Endothelial cell of umbilical vein (primary cell): ENCODE measurements at places on chromosomes 1 and 21.

DNA sequence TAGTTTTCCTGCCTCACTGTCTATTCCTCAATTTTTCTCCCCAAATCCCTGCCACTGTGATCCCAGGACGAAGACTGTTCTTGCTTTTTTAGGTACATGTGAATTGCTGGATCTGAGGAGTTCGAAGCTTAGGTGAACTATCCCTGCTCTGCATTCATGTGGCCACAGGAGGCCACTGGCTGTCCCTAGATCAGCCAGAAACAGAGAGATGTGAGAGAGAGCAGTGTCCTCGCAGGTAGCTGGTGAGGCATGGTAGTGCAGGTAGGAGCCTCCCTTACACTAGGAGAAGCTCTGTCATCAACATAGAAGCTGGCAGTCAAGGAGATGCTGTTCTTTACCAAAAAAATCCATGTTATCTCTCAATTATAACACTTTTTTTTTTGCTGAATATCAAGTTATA lies 71.5 kb downstream of the USP24 start:
- DNase-seq: no peak

DNA sequence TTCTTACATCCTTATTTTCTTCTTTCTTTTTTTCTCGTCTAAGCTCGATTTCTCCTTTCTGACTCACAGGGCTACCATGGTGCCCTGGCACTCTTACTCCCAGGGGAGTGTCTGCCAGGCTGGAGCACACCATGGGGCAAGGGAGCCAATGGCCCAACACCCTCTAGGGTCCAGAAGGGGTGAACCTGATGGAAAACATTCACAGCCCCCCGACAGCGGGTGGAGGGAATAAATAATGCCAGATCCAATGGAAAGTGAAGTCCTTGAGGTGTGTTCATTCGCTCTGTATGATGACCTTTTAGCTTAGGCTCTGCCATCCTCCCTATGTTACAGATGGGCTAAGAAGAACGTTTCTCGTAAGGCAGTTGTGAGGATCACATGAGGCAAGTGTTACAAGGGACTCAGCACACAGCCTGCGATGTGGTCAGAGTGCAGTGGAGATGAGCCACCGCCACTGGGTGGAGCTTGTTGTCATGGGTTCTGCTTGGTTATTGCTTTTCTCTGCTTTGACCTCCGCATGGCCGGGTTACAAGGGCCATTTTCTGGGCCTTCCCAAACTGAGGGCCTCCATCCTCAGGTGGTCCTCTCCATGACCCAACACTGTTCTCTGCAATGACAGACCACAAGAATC lies 3.5 kb upstream of the FCMR start:
- no peak for DNase-seq

DNA sequence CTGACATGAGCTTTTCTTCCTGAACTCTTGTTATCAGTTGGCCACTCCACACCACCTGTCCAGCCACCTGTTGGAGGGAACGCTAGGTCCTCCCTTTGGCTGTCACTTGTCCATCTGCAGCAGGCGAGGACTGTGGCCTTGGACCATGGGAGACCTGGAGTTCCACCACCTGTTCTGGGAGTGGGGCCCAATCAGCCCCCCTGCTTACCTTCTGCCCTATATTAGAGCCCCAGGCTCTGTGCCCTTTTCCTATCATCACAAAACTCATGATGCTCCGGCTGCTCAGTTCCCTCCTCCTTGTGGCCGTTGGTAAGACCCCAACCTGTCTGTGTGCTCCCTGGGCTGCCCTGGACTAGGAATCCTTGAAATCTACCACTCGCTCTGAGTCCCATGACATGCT lies at the start of gene CELA3A:
Gene CELA3A, plus strand, starts transcription at position 249 of the 400 bp plus-strand sequence. Its CDS starts 18 bp downstream, at position 267.
- no peak for DNase-seq

- DNase-seq: no peak
These were observed 20.8 kb downstream of the LRP8 start for GRCh38 chr1:53307037-53307436.

GRCh38 chr1:61316493-61316892 lies 234.1 kb downstream of the NFIA start:
- DNase-seq: no peak

GRCh38 chr1:119222271-119222670 lies 81.8 kb upstream of the WARS2 start:
- no peak for DNase-seq

- peak; percentile 67 for DNase-seq
These were observed 83.5 kb downstream of the INTS7 start for GRCh38 chr1:211951856-211952255.

- DNase-seq: no peak
These were observed 23.2 kb downstream of the ILDR2 start for GRCh38 chr1:166952002-166952746.

DNA sequence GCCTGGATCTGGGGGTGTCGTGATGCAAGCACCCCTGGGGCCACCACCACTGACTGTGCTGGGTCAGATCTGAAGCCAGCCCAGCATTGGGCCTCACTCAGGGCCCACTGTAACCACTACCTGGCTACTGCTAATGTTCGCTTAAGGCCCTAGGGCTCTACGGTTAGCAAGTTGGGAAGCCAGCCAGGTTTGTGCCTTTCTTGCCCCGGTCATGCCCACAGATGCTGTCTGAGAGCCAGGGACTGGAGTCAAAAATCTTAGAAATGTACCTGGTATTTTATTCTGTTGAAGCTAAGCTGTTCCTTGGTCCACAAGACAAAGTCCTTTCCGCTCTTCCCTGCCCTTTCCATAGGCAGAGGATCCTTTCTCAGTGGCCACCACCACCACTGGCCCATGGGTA lies 15.2 kb upstream of the FCRL3 start:
- no peak for DNase-seq

DNA sequence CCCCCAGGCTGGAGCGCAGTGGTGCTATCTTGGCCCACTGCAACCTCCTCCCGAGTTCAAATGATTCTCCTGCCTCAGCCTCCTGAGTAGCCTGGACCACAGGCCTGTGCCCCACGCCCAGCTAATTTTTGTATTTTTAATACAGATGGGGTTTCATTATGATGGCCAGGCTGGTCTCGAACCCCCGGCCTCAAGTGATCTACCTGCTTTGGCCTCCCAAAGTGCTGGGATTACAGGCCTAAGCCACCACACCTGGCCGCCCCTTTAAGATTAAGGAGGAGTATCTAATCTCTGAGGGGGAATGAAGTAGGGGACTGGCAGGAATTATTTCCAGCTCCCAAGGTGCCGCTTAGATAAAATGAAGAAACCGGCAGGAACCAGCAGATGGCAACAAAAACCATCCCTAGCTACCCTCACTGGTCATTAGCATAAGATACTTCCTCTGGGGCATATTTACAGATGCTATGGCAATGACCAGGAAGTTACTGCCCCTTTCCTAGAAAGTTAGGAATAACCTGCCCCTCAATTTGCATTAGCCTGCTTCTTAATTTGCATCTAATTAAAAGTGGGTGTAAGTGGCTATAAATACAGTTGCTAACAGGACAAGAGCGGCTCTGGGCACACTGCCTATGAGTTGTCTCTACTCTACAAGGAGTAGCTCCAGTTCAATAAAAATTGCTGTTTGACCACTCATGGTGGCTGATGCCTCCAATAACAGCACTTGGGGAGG lies 7.1 kb upstream of the NSUN4 start:
- DNase-seq: peak; percentile 21

- DNase-seq: peak; percentile 89
These were observed at the start of gene NUAK2 for GRCh38 chr1:205321162-205321958. TSS of gene NUAK2 (minus strand) at chr1:205321745. CDS start at chr1:205321628, 117 bp downstream.

DNA sequence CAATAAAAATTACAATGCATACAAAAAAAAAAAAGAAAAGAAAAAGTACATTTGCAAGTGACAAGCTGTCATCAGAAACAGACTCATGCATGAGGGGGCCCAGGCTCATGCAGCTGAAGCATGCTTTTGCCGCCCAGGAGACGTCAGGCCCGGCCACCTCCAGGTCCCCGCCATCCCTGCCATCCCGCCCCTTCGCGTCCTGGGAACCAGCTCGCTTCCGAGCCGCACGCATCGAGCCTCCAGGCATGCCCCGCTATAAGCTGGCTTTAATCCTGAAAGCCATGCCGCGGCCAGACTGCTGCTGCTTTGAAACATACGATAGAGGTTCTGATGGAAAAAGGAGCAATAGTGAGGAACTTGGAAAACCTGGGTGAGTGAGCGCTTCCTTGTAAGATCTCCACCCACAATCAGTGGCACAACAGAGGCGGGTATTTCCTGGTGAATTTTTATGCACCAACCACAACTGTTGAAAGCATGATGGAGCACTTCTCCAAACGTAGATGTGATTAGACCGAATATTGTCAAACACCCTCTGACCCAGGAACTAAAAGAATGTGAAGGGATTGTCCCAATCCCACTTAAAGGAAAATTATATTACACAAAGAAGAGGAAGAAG lies 113.7 kb downstream of the FAF1 start:
- no peak for DNase-seq

- no peak for DNase-seq
These were observed 519.2 kb upstream of the B3GALT2 start for GRCh38 chr1:193705554-193705981.

DNA sequence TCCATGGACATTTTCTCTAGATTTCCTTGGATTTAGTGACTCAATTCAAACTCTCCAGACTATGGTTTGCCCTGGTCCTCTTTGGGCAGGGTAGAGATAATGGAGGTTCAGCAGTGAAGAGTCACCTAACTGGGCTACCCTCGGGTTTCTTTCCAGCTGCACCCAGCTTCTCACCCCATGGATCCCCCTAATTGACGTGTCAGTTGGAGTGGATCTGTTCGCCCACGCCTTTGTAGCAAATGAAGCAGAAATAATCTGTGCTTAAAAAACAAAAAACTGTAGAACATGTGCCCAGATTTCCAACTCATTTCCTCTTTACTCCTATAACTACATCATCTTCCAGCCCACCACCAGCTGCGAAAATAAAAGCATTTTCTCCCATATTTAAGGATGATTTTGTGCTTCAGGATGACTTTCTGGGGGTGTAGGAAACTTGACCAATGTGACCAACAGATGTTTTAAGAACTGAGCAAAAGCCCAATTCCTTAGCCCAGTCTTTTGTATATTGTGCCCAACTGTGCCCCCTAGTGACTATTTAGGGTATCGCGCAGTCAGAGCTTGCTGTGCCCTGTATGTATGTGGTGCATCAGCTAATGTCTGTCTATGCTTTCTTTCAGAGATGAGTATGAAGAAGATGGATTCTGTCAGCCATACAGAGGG lies 66.5 kb upstream of the UBE2U start:
- DNase-seq: peak; percentile 82

DNA sequence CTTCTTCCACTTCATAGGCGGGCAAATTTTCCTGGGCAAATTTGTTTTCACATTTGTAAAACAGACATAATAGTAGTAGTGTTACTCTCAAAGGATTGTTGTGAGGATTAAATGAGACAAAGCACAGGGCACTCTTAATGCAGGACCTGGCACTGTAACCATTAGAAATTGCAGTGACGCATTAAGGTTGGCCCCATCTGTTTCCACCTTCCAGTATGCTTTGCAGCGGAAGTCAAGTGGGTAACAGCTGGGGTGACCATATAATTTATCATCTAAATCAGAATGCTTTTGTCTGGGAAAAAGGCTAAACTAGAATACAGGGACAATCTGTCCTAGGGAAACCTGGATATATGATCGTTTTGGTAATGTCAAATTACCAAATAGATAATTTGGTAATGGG lies 132.5 kb upstream of the CACHD1 start:
- no peak for DNase-seq

DNA sequence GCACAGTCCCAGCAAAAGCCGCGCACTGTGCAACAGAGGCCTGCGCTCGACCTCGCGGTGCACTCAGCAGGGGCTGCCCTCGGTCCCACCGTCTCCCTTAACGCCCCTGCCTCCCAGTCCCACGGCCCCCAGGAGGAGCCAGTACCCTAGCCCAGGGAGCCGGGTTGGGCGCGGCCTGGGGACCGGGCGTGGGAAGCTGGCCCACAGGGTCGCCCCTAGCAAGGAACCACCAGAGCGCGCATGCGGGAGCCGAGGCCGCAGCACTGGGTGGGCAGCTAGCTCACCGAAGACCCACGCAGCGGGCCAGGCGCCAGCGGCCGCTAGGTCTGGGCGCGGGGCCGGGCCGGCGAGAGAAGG lies 21.6 kb upstream of the ZNF678 start:
- no peak for DNase-seq

- DNase-seq: no peak
These were observed 210.3 kb upstream of the CACYBP start for GRCh38 chr1:174789399-174789798.

- DNase-seq: peak; percentile 11
These were observed 79.2 kb downstream of the RNF220 start for GRCh38 chr1:44484155-44484688.

- DNase-seq: no peak
These were observed 241.2 kb downstream of the RGS7 start for GRCh38 chr1:241115784-241116183.

DNA sequence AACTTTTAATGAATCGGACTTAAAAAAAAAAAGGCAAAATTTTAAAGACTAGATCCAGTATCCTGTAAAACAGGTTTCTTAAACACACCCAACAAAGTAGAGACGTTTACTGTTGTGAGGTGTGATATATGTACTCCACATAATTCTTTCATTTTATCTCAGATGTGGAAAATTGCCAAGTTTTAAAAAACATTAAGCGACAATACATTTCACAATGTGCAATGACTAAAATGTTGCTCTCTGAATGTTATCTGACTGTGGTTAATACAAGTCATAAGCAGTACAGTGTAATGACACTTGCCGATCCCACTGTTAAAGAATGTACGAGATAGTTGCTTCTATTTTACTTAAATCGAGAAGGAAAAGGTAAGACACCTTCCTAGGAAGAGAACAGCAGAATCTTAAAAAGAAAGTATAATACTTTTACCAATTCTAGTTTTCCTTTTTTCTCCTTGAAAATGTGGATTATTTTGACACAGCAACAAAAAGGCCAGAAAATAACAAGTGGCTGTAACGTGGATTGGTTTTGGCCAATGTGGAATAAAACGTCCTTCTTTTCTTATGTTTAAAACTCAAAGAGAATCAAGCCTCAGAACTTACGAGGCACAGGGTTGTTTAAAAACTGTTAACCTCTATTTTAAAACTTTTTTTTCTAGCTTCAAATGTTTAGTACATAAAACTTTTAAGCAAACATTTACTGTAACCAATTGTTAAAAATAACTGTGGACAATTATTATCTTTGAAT lies 51.4 kb downstream of the TP53BP2 start:
- DNase-seq: no peak

DNA sequence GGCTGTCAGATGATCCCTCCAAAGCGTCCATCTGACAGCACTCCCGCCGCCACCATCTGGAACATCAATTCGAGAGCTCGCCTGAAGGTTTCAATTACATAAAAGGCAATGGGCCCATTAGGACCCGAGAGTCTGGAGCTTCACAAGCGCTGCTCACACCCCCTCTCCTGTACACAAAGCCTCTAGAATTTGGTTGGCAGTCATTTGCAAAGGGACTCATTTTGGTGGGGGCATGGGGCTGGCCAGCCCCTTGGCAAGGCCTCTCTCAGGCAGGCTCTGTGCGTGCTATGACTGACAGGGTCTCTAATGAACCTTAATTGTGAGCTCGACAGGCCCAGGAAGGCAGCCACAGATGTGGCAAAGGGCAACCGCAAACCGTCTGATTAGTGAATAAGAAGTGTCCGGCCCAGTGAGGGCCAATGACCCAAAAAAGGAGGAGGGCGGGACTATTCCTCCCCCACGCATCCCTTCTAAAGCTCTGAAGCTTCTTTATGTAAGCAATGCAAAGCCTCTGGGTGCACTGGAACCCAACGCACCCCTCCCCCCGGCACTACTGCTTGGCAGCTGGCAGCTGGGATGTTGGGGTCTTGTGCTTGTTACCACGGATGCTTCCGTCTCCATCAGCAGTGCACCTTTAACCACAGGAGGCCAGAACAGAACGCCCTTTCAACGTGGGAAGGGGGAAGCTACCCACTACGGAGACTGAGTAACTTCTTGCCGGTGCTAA lies 79.4 kb downstream of the CAPZB start:
- DNase-seq: no peak

GRCh38 chr1:29424266-29424665 lies 187.9 kb downstream of the PTPRU start:
- DNase-seq: no peak
